ENCODE measurements at places on chromosomes 16 and 17. TPM values are rescaled to one million over a fixed set of nuclear protein-coding genes. Genes with fewer than 3 reads are reported as not detected.

DNA sequence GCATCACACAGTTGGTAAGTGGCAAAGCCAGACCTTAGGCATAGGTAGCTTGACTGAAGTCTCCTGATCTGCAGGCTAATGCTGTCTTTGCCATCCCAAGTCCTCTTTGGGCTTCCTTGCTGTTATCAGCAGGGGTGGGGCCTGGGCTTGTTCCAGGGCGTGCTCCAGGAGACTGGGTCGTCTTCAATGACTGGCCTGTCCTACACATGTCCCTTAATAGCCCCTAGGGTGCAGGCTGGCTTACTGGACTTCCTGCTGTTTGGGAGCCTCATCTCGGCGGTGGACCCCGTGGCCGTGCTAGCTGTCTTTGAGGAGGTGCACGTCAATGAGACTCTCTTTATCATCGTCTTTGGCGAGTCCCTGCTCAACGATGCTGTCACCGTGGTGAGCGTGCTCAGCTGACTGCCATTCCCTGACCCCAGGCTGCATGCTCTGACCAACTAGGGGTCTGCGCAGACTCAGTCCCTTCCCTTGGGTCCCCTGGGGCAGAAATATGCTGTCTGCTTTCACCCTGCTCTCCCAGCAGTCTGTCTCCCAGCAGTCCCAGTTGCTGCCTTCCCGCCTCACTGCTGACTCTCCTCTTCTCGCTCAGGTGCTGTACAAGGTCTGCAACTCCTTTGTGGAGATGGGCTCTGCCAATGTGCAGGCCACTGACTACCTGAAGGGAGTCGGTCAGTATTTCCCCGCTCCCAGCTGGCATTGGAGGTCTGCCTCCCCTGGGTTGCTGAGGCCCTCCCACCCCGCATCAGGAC, 6.2 kb downstream of the SLC9A5 start:
- no peak for DNase-seq

Gene DNASE1L2
- 1.6 TPM for total RNA-seq

Gene TBC1D3K
- total RNA-seq: not detected

Gene KRT10
- 24.8 TPM for total RNA-seq

Gene SGCA
- not detected for total RNA-seq

DNA sequence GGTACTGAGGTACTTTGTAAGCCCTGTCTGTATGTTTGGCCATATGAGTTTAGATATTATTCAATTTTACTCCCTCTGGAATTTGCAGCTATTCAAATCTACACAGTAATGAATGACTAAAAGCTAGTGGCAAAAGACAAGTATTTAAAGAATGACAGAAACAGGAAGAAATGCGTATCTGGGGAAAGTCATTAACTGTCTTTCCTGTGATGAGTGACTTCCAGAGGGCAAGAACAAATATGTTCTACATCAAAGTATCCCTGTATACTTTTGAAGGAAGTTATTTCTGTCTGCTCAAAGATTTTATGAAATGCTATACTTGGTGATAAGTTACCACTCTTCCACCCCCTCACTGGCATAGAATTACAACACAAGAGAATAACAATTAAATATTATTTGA, 489.3 kb upstream of the SOX9 start:
- peak; percentile 91 for DNase-seq

GRCh38 chr16:67216612-67217490, 10.1 kb upstream of the TMEM208 start:
- no peak for DNase-seq

Gene EMP2
- 33.9 TPM for total RNA-seq

DNA sequence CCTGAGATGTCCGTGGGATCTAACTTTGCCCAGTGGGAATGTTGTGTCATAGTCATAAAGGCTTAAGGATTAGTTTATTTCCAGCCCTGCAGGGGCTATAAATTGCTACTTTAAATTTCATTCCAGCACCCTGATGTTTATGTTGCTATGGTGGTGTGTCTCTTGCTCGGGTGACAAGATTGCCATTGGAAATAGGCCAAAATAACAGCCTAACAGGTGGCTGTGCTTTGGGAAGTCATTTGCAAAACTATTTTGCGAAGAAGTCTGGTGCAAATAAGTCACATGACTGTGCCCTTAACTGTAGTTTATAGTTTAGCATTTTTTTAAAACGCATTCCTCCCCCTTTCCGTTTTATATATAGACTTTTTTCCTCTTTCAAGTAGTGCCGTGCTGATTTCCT, 23.1 kb downstream of the PITPNC1 start:
- no peak for DNase-seq

GRCh38 chr16:10851512-10851911, 25.5 kb upstream of the CIITA start:
- DNase-seq: no peak

- DNase-seq: peak; percentile 12
Observed at GRCh38 chr17:40470932-40471828, 27.9 kb downstream of the IGFBP4 start.

Gene BEAN1
- 1.9 TPM for total RNA-seq

Gene ARHGAP27
- 134 TPM for total RNA-seq

GRCh38 chr17:2684549-2684948, 27.0 kb downstream of the CLUH start:
- DNase-seq: no peak

DNA sequence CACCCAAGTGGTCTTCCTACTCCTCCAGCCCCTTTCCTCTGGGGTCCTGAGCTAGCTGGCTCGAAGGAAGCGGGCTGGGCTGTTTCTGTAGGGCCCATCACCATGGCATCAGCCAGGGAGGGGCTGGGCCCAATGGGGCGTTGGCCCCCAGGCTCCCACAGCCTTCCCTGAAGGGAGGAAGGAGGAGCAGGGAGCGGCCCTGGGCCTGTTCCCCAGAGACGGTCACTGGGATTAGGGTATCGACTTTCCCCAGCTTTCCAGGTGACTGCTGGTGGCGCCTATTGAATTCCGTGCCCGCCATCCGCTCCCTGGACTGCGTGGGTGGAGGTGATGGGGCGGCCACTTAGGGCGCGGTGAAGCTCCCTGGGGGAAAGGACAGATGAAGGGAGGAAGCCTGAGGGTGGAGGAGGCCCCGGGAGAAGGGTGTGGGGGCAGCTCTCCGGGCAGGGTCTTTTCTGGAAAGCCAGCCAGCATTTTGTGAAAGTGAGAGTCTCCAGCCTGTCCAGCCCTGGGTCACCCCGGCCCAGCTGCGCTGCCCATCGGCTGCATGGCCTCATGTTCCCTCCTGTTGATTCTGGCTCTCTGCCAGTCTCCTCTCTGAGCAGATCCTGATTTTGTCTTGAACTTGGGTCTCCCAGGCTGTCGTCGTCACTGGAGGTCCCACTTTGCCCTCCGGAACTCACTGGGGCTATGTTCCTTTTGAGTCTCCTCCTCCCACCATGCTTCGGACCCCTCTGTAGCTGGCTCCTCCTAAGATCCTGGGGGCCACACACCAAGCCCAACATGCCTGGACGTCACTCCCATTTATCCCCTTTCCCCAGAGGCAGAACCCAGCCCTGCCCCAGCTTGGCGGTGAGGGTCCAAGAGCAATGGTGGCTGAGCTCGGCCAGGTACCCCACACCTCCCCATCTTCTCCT, 9.8 kb downstream of the NHERF1 start:
- DNase-seq: no peak

GRCh38 chr17:10135539-10136257, 62.7 kb downstream of the GAS7 start:
- no peak for DNase-seq

Gene MRPS34
- 258 TPM for total RNA-seq

DNA sequence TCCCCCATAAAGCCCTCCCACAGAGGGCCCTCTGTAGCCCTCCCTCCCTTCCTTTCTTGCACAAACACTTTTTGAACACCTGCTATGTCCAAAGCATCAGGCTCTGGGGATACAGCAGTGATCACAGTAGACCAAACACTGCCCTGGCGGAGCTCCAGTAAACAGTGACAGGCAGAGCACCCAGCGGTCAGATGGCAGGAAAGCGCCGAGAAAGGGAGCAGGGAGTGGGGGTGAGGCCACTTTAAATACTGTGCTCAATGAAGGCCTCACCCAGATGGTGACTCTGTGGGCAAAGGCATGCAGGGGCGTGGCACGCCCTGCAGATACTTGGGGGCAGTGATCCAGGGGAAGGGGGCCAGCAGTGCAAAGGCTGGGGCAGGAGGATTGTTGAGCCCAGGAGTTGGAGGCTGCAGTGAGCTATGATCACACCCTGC, 7.6 kb downstream of the PRR29 start:
- DNase-seq: peak; percentile 92

DNA sequence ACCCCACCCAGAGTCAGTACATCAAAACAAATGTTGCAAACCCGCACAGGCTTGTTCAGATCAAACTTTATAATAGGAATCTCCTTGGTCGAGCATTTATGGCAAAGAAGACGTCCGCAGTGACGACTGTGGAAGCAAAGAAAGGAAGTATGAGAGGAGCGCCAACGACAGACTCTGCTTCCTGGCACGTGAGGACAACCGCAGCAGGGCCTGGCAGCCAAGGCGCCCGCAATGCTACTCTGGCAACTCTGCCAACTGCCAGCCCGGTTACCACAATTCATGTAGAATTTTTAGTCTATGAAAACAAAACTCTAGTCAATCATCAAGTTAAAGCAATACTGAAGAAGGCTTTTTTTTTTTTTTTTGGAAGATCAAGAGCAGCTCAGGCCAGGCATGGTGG, 24.8 kb downstream of the CYB5D2 start:
- DNase-seq: no peak

GRCh38 chr16:61926766-61927165, 109.5 kb downstream of the CDH8 start:
- DNase-seq: peak; percentile 31

DNA sequence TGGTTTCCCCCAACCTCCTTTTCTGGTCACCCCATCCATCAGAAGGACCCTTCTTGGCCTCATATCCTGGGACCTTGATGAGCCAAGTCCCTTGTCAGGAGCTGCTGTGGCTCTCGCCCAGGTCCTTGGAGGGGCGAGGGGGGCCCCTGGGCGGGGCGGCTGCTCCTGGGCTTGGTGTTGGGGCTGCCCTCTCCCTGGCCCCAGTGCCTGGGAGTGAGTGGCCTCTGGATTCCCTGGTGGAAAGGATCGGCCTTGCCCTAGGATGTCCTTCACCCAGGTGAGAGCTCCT, 6.2 kb upstream of the NOTUM start:
- DNase-seq: no peak

Gene C17orf113
- 0.62 TPM for total RNA-seq

GRCh38 chr17:44331249-44331760, 6.7 kb upstream of the SLC25A39 start:
- peak; percentile 97 for DNase-seq

Gene MYOCD
- total RNA-seq: not detected

- no peak for DNase-seq
Observed at GRCh38 chr16:55778757-55779156, 54.1 kb downstream of the CES1 start.

Gene MYH8
- total RNA-seq: not detected

DNA sequence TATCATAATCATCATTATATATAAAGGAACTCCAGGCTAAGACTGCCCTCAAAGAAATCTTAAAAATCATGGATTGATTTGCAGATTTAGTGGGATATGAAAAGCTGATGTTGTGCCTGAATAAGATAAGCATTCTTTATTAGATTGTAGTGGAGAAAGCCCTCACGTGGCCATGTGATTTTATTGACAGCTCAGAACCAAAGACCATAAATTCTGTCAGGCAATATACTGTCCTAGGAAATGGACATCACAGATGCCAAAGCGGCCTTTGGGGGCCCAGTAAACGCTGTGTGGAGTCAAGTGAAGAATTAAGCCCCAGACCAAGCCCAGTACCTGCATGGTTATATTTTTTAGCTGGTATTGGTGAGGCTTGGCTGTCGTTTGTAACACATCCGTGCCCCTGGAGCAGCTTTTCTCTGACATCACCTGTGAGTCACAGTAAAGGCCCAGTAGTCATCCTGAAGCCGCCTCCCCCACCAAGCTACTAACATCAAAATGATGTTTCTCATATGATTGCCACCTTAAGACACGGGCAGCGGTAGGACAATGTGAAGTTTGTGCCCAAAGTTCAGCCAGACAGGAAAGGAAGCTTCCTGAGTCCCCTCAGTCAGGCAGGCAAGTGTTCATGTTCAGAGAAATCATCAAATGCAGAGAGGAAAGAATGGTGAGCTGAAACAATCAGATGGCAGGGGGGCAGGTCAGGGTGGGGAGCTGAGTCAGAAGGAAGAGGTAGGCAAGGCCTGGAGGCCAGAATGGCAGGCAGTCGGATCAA, 209.4 kb downstream of the IRX3 start:
- DNase-seq: peak; percentile 80

Gene GNGT2
- 0.40 TPM for total RNA-seq
